A549 treated with DMSO at 1 μM for 4 hours (cell line): ENCODE measurements at places on chromosomes 13 and 19. TPM values are rescaled to one million over a fixed set of nuclear protein-coding genes. Genes with fewer than 3 reads are reported as not detected.

Gene ZIC2
- 10.4 to 17.7 TPM (median 12.5 TPM) in 5 replicates for total RNA-seq

Gene GNA15
- 0.08 to 0.11 TPM (median 0.09 TPM) in 4 of 5 replicates, not detected in the other for total RNA-seq

Gene POU4F1
- total RNA-seq, result 0.63 to 1.0 TPM (median 0.99 TPM) in 5 replicates

Gene ADGRE3
- total RNA-seq, result not detected in 5 replicates

Gene GIPC3
- total RNA-seq, result 0.19 to 0.33 TPM (median 0.25 TPM) in 5 replicates

Gene ZNF414
- 14.1 to 21.3 TPM (median 18.4 TPM) in 5 replicates for total RNA-seq

Gene NLRP7
- 0.06 to 0.38 TPM in 2 of 5 replicates, not detected in the others for total RNA-seq
